ENCODE measurements at places on chromosomes 7 and 10.

DNA sequence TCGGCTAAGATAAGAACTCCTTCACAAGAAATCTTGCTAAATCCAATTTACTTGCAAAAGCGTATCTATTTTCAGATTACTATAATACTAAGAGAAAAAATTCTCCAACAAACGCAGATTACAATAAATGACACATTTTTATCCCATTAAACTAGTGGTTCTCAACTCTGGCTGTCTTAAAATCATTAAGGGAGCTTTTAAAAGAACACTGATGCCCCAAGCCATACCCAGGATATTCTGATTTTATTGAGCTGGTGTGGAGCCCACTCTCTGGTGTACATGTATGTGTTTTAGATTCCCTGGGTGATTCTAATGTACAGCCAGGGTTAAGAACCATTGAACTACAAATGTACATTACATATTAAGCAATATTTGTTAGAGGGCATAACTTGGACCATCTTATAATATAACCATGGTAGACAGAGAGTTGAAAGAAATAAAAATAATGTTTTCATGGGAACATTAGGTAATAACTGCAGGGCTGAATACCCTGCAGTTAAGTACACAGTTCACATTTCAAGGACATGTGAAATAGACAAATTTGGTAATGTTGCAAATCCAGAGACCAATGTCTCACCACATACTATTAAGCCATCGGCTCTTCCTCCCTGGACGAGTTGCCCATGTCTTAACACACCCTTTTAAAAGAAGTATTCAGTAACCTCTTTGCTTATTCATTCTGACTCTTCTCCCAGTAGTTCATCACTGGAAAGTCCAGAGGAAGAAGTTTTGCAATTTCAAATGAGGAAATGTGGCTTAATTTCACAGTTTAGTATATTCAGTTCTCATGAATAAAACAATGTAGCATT, 6.2 kb downstream of the GSAP start:
- no peak for DNase-seq

DNA sequence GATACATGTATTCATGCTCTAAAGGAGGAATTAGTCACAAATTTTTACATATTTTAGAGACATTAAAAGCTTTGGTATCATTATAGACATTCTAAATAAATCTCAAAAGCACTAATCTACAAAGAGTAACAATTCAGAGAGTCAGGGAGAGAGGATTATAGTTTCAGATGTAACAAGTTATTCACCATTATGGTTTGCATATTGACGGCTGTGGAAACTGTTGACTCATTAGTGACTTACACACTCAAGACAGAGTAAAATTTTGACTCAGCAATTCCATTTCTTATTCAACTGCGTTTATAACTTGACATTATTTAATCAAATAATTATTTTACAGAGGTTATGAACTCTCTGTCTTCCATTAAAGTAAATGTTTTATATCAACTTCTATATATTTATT, 95.4 kb upstream of the SEMA3C start:
- DNase-seq, result no peak

DNA sequence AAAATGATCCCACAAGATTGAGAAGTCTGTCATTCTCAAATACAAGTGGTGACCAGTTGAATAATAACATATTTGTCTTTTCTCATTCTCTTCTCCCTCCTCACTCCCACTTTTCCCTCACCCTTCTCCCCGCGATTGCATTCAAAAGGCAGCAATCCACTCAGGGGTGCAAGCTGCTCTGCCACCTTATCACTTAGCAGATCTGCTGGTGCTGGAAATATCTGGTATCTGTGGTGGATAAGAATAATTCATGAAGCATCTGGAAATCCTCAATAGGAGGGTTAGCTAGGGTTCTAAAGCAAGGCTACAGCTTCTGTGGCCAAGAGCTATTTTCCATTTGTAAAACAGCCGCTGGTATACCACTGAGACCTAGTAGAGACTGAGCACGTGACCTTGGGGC, 43.8 kb downstream of the GCC1 start:
- DNase-seq, result no peak

DNA sequence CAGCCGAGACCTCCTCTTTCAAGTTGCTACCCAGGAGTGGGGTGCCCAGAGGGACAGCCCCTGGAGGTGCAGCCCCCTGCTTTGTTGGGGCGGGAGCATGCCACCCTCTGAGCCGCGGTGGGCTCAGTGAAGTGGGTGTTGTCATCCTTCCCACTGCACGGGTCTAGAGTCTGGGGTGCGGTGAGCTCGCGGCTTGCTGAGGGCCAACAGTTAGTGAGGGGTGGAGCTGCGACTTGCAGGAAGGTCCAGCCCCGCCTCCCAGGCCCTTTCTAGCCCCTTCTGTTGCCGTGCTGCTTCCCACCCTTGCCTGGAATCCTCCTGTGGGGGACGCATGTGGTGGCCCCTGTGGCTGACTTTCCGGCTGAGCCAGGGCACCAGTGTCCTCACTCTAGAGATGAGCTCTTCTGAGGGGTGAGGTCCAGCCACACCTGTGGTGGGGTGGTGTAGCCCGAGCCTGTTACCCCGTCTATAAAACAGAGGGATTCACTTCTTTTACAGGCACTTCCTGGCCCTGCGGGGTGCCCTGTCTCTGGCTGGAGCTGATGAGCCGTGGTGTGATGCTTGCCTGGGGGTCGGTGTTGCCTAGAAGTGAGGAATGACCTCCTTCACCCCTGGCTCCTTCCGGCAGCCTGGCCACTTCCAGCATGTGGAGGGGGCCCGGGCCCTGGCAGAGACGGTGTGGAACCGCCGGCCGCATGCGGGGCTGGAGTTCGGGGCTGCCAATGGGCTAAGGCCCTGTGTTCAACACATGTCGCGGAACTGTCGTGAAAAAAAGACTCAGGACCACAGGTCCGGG, 127.9 kb downstream of the FAM53B start:
- no peak for DNase-seq

GRCh38 chr10:35910234-35910633, 268.1 kb upstream of the FZD8 start:
- DNase-seq, result no peak

DNA sequence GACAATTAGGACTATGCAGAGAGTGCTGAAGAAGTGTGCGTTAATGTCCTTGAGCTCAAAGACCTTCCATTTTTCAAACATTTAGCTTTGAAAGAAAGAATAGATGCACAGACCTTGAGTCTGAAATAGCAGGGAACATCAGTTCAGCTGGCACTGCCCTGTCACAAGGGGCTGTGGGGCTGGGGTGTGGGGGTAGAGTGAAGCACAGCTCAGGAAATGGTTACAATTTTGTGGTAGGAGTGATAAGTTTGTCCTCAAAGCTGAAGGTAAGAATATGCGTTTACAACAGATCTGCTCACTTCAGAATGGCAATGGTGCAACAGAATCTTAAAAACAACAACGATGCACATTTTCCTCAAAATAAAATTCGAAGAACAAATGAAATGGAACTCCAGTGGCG, 33.6 kb downstream of the SMKR1 start:
- DNase-seq, result no peak

DNA sequence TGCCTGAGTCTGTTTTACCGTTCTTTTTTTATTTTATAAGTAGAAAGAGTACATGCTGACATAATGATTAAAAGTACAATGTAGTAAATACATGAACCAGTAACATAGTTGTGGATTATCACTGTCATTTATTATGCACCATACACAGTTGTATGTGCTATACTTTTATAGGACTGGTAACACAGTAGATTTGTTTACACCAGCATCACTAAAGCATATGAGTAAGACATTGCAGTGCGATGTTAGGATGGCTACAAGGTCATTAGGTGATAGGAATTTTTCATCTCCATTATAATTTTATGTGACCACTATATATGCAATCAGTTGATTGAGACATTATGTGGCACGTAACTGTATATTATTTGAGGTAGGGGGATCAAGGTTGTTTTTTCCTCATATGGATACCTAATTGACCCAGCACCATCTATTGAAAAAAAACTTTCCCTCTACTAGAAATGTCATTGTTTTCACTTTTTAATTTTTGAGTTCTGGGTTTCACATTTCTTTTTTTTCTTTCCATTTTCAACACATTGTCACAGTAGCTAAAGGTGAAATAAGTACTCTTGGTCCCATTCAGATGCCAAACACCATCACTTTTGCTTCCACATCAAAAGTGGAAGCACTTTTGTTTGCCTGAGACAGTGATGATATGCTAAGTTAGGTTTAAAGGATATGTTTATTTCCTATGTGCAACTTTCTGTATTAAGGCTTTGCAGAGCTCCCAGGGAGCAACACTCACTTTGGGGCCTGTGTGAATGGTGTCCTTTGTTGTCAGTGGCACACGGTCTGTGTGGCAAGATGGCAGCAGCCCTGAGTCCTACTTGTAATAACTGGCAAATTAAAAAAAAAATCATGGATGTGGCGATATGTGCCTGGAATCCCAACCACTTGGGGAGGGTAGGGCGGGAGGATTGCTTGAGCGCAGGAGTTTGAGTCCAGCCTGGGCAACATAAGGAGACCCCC, 17.1 kb downstream of the UBE2D1 start:
- DNase-seq, result no peak

GRCh38 chr7:47119261-47119865, 462.5 kb downstream of the TNS3 start:
- no peak for DNase-seq

- DNase-seq, result no peak
These were observed 92.0 kb upstream of the GPR26 start for GRCh38 chr10:123574109-123574698.

DNA sequence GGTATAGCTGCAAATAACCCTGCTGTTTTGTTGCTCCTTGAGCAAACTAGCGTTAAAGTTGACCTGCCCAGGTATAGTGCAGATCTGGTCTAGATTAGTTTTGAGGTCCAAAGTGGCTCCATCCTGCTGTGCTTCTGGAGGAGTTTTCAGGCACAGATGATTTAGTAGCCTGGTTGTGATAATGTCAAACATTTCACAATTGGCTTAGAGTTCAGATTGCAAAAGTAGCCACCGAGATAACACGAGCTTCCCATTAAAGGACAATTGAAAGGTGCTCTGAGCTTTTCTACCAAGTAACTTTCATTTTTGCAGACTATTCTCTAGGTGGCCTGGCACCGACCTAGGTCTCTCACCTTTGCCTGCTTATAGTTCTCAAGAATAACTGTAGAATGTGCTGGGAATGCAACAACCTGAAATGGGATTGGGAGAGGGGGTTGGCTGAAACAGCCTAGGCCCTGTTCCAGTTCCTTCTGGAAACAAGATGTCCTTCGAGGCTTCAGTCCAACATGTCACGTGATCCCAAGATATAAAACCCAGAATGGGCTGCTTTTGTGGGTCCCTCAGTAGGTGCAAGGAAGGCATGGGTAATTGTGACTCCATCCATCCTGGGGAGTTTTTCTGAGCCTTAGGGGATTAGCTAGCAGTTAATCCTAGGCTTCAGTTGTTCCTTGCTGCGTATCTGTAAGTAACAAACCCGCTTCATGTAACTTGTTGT, 201.0 kb downstream of the CHRM2 start:
- no peak for DNase-seq

DNA sequence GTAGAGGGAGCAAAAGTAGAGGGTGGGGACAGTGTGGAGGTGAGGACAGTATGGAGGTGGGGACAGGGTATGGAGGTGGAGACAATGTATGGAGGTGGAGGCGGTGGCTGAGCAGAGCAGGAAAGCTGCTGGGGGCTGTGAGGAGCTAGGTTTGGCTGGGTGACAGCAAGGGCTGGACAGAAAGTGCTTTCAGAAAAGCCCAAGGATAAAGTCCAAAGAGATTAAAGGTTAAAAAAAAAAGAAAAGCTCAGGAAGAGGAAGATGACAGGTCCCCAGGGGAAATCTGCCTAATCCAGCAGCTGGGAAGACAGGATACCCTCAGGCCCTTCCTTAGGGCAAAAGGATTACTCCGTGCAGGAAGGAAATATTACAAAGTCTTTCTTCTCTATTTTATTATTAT, 32.1 kb upstream of the PFKFB3 start:
- DNase-seq, result no peak

DNA sequence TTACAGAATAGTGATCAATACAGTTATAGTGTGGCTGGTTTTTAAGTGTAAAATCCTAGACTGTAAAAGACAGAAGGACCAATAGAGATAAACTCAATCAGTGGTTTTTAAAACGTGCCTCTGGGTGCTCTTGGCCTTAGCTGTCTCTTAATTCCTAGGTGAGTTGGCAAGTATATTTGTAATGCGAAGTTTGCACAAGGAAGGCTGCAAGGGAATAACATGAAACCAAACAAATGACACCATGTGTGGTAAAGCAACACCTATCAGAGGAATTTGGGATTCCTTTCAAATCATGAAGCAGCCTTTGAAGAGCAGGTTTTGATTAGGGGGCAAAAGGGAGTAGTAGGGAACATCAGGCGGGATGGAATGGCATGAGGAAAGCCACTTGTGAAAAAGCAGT, 284.6 kb downstream of the INHBA start:
- no peak for DNase-seq

- DNase-seq, result no peak
These were observed 314.8 kb upstream of the GRM3 start for GRCh38 chr7:86328801-86329433.

DNA sequence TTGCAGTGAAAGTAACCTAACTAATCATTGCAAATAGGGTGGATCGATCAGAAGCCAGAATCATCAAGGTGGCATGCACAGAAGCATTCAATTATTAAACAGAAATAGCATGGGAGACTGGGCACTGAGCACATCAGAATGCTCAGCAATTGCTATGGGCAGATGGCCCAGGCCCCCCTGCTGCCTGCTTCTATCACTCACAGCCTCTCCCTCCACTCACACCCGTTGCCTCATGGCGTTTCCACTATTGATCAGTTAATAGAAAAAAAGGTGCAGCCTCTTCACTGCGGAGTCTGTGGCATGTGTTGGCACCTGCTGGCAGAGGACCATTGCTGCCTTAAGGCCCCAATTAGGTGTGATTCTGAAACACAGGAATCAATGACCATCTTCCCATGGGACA, 11.2 kb upstream of the HTR5A start:
- no peak for DNase-seq

DNA sequence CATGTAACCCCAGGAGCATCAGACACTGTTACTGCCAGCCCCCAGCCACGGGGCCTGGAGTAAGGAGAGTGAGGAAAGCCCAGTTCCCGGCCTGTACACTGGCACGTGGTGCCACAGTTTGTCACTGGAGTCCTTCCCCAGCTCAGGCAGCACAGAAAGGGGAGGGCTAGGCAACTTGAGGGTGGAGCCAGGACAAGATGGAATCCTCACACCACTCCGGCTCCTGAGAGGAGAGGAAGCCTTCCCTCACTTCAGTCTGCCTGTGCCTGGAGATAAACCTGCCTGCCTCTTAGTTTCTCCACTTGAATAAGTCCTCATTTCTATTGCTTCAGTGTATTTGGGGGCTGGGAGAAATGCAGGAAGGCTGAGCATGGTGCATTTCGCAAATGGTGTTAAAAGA, 176.0 kb downstream of the KIAA1217 start:
- no peak for DNase-seq

DNA sequence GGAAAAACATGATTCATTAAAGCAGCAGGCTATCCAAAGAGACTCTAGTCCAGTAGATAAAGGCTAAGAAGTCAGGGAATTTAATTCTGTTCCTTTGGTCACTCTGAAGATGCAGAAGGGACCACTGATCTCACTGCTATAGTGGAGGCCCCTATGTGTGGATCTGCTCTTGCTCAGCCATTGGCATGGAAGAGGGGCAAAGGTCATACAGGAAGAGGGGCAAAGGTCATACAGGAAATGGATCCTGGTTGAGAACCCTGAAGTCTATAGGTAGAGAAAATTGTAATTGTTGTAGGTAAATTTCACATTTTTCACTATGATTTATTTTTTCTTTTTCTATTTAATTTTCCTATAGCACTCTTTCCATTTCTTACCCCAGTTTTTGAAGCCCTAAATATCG, 21.6 kb downstream of the OR2AE1 start:
- no peak for DNase-seq

- no peak for DNase-seq
These were observed 298.7 kb downstream of the THSD7A start for GRCh38 chr7:11533229-11533820.

GRCh38 chr7:5422396-5423305, 983 bp downstream of the TNRC18 start:
- no peak for DNase-seq

- no peak for DNase-seq
These were observed 296.4 kb downstream of the DGKB start for GRCh38 chr7:14606101-14606500.
